CD8-positive, alpha-beta T cell (primary cell): ENCODE measurements at places on chromosomes 6 and 20.
A peak's percentile ranks its signal among the peaks of the same experiment; 100 is the strongest.

- DNase-seq = no peak
These were observed 129.8 kb downstream of the FOXO3 start for GRCh38 chr6:108690326-108691049.

- no peak for DNase-seq
These were observed 71.8 kb downstream of the JPH2 start for GRCh38 chr20:44115181-44115580.

- DNase-seq = peak; percentile 62
These were observed 1.9 kb upstream of the ULBP1 start for GRCh38 chr6:149961728-149962425.

GRCh38 chr6:33297956-33298772 lies 578 bp downstream of the RGL2 start:
- DNase-seq = peak; percentile 33

DNA sequence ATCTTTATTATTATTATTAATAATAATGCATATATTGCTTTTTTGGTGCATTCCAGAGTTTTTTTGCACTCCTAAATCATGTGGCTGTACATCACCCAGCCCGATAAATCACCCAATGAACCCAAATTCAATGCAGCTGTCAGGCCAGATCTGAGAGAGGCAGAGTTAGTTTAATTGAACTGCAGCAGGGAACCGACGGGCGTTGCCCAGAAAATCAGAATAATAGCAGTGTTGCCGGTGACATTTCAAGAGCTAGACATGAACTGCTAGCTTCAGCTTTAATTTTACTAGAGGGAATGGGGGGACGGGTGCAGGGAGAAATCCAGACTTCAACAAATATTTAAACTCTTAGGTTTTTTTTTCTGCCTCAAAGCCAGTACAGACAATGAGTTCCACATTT lies 135.0 kb downstream of the CLIC5 start:
- no peak for DNase-seq

DNA sequence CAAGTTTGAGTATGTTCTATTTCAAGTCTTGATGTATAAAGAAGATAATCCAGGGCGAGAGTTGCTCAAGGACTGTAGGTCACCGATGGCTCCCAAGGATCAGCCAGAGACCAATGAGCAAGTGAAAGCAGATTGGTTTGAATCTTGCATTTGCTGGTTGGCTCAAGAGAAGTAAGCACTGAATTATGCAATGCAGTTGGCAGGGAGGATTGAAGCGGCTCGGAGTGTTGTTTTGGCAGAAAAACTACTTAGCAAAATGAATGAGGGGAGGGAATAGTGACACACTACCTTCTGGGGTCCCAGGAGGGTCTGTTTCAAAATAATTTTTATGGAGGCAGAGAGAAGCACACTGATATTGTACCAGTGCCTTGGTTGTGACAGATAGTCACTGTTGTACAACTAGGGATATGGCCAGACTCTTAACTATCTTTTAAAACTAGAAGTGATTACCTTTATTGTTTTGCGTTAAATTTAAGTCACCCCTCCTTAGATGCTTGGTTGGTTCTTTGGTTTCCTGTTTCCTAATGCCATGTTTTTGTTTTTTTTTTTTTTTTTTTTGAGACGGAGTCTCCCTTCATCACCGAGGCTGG lies 15.7 kb downstream of the SASH1 start:
- no peak for DNase-seq

DNA sequence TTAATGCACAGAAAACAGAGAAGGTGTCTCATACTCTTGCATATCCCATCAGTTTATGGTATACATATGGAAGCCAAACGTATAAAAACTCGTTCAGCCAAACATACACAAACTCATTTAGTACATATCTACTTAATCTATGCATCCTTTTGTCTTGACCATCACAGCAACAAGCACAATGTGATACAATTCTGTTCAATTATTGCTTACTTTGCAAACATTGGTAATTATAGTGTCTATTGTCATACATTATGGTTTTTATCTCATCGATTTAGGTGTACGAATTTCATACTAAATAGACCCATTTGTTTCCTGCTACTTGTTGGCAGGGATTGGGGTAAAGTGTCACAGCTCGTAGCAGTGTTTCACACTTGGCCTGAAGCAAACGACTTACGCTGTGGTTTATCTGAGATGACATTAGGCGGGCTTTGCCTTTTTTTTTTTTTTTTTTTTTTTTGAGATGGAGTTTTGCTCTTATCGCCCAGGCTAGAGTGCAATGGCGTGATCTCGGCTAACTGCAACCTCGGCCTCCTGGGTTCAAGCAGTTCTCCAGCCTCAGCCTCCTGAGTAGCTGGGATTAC lies 425.9 kb upstream of the JARID2 start:
- no peak for DNase-seq

DNA sequence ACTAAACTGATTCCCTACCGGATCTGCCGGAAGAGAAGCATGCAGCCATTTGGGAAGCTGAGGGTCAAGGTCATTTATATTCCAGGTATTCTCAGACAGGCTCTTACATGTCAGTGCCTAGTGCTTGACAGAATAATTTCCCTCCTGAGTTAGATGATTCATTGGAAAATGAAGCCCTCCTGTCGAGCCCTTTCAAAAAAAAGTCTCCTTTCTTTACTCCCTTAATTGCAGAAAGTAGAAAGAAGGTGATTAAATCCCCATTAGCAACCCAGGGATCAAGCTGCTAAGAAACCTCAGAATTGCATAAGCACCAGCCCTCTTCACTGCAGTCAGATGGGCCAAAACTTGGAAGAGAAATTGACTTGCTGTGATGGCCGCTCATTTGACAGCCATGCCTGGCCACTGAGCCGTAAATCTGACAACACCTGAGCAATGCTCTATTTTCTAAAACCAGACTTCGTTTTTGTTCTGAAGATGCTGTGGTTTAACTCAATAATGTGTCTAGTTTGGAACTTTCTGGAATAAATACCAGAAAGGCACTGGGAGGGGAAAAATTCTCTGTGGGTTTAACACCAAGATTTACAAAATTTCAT lies 61.0 kb upstream of the ARMH2 start:
- DNase-seq = no peak

- no peak for DNase-seq
These were observed 150.6 kb downstream of the LY86 start for GRCh38 chr6:6738922-6739716.

- DNase-seq = peak; percentile 1
These were observed 114.6 kb downstream of the DLL1 start for GRCh38 chr6:170176136-170176897.

DNA sequence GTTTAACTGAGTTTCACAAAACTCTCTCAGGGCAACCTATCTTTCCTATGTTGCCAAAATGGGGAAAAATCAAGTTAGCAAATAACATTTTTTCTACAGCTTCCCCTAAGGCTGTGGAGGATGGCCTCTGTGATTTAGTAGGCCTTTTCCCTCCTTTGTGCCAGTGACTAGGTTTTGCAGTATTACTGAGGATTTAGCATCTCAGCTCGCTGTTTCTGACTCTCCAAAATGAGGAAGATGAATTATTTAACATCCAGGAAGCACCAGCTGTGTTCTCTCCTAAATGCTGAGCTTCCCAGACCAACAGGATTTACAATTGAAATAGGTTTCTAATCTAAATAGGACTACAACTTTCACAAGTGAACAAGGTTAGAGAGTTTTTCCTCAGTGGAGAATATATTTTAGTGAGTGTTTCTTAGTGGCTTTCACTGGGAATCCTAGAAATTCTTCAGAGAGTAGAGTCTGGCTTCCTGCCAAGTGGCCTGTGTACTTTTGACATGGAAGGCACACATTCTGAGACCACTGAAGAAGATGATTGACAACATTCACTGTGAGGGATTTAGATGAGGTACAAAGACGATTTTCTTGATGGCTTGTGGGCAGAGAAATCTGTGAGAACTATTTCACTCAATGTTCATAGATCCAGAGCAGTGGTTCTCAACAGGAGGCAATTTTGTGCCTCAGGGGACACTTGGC lies 62.4 kb downstream of the PTCHD4 start:
- no peak for DNase-seq

- no peak for DNase-seq
These were observed 7.1 kb downstream of the SLC9A8 start for GRCh38 chr20:49819702-49820101.

DNA sequence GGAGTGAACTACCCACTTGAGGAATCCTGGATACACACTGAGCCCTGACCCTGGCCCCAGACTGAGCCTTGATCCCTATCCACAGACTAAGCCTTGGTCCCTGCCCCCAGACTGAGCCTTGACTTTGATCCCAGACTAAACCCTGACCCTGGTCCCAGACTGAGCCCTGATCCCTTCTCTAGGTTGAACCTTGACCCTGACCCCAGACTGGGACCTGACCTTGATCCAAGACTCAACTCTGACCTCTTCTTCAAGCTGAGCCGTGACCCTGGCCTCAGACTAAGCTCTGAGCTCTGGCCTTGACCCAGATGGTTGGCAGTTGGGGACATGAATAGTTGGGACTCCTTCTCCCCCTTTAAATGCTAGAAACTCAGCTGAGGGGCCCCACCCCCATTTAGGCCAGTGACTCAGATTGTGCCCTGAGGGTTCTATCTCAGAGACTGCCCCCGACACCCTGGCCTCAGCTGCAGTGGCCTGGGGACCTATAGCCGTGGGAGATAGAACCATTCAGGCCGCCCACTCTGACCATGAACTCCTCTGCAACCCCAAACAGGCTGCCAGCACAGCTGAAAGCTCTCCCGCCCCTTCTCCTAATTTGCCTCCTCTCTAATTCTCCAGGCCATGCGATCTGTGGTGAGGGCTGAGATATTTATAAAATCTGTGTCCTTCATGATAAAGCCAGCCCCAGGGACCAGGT lies 84.7 kb downstream of the DLGAP4 start:
- DNase-seq = no peak

DNA sequence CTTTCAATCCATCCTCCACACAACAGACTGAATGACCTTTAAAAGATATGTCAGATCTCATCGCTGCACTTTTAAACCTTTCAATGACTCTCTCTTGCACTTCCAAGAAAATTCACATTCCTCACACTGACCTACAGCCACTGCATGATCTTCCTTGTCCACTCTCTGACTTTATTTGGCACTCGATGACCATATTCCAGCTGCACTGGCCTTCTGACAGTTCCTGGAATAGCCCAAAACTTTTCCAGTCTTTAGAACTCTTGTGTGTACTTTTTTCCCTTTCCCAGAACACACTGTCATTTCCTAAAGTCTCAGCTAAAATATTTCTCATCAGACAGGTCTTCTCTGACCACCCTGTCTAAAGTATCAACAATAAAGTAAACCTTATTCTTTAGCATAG lies 174.6 kb downstream of the ADGRG6 start:
- DNase-seq = no peak

DNA sequence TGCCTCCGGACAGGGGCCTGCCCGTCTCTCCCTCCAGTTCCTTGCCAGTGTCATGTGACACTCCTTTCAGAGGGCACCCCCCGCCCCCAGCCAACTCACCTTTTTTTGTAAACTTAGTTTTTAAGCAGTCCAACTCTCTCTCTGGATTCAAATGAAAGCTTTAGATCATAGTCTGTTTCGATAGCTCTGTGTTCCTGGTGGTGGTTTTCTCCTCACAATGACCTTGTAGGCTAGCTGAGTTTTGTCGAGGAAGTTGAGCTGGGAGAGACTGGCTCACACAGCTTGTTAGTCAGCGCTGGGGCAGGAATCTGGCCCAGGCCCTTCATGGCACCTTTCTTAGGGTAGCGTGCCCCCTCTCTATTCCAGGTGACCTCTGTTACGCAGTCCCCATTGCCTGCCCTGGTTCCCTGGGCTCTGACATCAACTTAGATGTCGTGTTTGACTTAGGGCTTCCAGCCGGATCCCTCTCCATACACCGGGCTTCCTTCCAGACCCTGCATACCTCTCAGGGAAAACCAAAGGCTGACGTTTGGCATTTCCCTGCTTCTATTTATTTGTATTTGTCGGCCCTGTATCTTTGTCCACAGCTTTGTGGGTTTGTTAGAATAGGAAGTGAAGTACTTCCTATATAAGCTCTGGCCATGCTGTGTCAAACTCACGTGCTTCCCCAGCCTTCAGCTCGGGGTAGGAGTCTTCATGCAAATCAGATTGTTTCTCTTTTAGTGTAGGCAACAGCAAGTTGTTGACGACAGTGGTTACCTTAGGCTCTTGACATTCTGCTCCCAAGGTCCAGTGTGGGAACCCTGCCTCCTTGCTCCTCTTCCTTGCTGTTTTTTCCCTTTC lies 12.7 kb downstream of the IGF2R start:
- DNase-seq = peak; percentile 71

GRCh38 chr6:94065707-94066337 lies 646.5 kb upstream of the EPHA7 start:
- DNase-seq = no peak

GRCh38 chr6:3838992-3839867 lies 9.9 kb upstream of the FAM50B start:
- DNase-seq = no peak

GRCh38 chr6:247351-247750 lies 44.9 kb upstream of the DUSP22 start:
- DNase-seq = no peak

DNA sequence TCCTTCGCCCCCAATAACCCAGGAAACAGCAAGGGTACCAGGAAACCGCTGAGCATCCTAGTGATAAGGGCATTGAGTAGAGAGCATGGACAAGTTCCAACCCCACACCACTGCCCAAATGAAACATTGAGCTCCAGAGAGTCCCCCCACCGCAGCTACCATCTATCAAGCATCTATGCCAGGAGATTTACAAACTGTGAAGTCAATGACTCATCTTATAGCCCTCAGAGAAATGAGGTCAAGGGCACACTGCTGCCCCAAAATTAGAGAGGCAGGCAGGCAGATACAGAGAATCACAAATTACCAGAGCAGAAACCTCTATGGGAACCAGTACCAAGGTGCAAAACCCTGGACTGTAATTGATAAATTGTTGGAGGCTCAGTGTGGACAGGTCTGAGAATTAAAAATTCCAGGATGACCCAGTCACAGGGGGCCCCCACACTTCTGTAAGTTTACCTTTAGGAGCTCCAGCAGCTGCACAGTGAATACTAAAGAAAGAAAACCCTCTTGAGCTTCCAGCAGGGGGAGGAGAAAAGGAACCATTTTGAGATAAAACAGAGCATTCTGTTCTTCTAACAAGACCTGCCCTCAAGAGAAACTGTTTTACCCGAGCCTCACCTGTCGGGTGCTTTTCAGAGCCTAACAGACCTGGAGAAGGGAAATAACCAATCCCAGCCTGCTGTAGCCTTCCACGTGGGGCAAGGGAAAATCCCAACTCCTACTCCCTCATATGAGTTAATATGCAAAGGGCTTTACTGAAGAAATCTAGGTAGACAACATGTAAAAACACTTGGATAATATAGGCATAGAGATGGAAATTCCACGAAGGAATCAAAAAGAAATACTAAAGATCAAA lies 118.0 kb upstream of the ARID1B start:
- DNase-seq = no peak

- DNase-seq = no peak
These were observed 117.4 kb downstream of the TTLL2 start for GRCh38 chr6:167442245-167442644.

DNA sequence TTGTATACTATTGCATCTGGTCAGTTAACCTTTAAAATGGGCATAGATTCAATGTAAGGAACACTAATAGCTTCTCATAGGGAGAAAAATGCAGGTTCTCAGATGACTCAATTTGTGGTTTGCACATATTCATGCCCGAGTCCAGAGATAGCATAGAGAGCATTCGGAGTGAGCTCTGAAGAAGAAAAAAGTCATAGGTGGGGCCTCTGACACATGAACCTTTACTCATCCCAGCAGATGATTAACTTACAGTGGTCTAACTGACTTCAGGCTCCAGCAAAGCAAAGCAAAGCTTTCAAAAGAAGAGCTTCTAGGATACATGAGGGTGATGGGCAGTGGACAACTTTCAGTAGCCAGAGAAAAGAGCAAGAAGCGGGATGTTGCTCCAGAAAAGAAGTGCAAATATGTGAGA lies 55.3 kb upstream of the BTN3A2 start:
- DNase-seq = peak; percentile 54
